Left ventricle myocardium superior (tissue), 1 donor: ENCODE measurements at places on chromosomes 12 and 14.

DNA sequence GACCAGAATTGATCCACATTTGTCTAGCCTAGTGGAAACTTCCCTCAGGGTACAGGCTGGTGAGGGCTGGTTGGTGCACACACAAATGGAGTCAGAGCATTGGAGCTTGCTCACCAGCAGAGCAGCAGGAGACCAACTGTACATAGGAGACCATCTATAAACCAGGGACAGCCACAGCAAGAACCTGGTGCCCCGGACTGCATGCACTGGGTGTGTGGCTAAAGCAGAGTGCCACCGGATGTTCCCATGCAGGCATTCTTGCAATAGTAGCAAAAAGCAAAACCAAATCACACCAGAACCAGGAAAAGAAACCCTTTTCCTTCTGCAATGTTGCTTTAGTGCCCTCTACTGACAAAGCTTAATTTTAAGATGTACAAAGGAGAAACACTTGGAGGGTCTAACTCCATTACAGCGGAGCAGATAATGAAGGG, 136.4 kb downstream of the MDGA2 start:
- DNase-seq: no peak

GRCh38 chr12:63307849-63308248, 156.8 kb upstream of the AVPR1A start:
- no peak for DNase-seq

- DNase-seq: no peak
Measured at GRCh38 chr12:29212682-29213403, 63.8 kb downstream of the FAR2 start.

GRCh38 chr12:13208533-13209435, 12.3 kb downstream of the EMP1 start:
- DNase-seq: no peak

DNA sequence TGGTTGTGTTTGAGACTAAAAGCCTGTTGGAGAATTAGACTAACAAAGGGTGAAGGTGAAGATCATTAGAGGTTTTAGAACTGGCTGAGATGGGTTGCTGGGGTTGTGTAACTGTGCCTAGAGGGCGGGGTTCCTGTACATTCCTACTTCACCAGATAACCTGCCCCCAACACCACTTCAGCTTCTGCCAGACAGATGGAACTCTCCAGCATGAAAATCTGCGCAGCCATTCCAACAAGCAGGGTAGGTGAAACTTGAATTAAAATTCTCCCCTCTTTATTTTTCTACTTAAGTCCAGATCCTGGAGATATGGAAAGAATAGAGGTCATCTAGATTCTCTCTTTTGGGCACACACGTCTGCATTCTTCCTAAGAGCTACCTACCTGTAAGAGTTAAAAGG, 6.0 kb downstream of the FOXG1 start:
- DNase-seq: no peak

DNA sequence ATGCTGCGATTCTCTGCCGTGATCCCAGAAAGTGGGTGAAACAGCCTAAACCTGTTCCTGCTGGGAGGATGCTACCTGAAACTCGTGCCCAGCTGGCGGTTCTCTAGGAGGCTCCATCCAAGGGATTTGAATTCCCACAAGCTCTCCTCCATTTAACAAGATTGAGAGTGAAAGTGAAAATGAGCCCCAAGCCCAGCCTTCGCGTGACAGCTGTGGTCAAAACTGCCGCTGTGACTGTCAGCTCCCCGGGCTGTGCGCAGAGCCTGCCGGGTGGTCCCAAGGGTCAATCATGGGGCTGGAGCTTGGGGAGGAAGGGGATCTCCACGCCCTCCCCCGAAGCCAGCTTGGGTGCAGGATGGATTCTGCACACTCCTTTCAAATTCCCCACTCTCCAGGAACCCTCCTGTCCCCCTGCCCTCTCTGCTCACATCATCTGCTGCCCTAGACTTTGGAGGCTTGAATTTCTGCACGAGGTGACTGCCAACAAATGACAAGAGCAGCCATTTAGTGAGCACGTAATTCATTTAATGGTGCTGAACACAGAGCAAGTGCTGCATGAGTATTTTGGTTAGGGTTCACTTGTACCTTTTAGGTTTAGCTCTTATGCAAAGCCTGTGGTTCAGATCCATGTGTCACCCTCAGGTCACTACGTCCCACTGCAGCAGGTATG, 5.3 kb downstream of the ASB2 start:
- DNase-seq: no peak

- no peak for DNase-seq
Measured at GRCh38 chr14:23132970-23133369, 13.9 kb upstream of the CEBPE start.

DNA sequence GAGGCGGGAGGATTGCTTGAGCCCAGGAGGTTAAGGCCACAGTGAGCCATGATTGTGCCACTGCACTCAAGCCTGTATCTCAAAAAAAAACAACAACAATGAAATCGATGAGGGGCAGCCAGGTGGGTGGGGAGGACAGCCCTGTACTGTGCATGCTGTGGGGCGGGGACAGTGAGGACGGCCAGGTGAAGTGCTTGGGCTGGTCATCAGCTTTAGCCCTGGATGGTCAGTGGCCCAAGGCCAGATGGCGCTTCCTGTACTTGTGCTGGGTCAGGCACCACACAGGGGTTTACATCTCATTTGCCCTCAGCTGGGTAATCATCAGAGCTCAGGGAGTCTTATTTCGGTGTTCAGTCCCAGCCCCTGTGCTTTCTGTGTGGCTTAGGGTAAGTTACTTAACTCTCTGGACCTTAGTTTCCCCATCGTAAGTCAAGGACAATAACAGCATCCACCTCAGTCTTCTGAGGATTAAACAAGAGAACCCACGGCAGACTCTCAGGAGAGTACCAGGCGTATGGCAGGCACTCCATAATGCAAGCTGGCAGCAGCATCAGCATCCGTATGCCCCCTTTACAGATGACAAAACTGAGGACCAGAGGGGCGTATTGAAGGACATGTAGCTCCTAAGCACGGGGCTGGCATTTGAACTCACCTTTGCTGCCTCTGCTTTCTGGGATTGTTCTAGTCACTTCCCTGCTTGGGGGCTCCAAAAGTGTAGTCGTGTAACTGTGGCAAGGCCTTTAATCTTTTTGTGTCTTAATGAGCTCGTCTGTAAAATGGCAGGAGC, 71.9 kb downstream of the SLC25A47 start:
- DNase-seq: no peak

DNA sequence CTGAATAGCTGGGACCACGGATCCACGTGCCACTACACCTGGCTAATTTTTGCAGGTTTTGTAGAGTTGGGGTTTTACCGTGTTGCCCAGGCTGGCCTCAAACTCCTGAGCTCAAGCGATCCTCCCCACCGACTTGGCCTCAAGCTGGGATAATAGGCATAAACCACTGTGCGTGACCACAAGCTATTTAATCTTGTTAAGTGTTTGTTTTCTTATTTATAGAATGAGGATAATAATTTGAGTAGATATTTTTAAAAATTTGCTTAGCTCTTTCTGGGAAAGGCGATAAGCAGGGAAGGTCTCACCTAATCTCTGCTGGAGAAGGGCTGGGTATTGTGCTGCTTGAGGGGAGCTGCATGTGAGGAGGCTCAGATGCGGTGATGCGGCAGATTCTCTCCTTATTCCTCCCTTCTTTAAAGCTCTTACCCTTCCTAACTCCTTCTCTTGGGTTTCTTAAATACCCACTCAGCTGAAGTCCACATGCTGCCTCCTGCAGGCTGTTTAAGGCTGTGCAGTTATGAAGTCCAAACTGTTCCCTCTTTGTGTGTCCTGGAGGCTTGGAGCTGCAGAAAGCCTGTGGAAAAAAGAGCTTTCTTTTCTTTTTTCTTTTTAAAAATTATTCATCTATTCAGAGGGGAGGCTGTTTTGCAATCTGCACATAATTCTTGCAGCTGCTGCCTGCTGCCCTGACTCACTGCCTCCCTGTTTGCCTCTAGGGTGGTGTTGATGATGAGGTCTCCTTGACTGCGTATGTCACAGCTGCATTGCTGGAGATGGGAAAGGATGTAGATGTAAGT, 37.9 kb downstream of the A2ML1 start:
- peak; percentile 35 for DNase-seq

DNA sequence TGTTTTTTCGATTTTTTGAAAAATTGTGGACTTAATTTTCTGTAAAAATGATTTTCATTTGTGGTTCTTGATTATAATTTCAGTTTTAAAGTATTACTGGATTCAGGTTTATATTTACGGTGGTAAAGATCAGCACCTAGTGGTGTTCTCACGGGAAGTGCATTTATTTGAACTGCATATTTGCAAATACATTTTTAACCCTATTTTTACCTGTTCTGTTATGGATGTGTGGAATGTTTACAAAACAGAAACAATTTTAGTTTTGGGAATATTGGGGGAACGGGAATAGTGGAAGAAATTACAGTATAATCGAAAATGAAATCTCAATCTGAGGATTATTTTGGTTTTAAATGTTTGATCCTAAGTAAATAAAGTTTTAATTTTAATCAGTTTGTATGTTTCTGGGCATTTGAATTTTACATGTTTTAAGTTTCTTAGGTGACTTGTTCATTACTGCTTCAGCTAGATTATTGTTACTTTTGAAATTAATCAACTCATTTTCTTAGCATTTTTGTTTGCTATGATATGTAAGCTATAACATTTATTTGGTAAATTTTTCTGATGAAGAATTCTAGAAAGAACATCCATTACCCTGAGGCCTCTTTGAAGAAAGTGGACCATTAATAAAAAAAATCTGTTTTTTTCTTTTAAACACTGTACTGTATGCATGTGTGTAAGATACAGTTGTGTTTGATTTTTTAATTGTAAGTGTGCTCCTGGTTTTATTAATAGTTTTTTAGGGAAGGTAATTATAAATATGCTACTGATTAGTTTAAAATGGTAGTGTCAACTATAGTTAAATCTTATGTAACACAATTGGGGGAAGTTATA, 942 bp downstream of the ATF7IP start:
- DNase-seq: no peak

DNA sequence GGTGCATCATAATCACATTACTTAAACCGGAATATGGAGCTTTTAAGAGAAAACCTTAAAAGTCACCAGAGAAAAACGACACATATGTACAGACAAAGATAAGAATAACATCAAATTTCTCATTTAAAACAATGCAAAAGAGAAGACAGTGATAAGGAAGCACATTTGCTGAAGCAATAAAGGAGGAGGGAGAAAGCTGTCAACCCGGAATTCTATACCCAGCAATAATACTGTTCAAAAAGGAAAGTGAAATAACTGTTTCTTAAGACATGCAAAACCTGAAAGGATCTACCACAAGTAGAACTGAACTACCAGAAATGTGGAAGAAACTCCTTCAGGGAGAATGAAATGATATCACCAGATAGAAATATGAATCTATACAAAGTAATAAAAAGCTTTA, 15.4 kb downstream of the SLC6A13 start:
- no peak for DNase-seq

DNA sequence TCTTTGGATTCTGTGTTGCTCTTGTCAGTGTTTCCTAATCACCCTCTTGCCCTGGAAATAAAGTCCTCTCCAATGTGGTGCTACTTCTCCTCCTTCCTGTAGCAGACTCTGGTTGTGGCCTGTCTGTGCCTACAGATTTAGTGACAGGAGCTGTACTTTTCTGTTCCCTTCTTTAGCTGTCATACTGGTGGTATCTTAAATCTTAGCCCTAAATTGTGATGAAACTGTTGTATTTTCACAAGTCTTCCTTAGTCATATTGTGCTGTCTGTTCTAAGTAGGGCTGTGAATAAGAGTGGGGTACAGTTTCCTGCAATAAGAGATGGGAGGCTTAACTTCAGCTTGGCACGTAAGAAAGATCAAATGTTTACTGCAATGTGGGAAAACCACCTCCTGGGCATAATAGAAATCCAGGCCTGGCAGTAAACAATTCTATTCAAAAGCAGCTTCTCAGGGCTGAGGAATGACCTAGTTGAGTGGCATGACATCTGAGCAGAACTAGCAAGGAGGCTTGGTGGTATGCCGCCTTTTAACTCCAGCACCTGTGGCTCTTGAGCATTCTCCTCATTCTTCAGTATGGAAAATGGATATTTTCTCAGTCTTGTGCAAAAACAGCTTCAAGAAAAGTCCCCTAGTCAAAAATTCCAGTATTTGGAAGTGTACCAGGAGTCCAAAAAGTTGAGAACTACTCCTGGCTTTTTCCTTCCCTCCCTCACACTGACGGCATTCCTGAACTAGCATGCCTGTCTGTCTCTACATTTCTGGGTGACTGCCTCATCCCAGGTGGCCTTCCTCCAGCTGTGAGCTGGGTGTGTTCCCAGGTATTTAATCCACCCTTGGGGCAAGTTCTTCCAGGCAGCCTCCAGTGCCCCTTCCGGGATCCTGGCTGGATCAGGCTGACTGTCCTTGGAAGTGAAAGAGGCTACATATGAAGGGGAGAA, 19.5 kb downstream of the ANO6 start:
- DNase-seq: no peak

DNA sequence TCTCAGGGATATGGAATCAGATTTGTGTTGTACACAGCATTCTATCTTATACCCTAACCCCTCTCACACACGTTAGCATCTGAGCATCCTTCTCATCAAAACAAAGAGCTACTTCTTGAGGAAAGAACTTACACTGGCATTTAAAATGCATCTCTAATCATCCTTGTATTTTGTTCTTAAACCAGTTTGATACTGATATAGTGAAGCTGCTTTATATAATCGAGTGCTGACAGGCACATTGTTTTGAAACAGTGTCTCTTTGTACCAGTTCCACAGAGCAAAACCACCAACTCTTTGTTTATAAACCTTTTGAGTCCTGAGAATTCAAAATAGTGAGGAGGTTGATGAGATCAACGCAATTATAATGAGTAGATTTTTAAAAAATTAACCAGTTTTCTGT, 8.8 kb downstream of the GPR33 start:
- DNase-seq: no peak

DNA sequence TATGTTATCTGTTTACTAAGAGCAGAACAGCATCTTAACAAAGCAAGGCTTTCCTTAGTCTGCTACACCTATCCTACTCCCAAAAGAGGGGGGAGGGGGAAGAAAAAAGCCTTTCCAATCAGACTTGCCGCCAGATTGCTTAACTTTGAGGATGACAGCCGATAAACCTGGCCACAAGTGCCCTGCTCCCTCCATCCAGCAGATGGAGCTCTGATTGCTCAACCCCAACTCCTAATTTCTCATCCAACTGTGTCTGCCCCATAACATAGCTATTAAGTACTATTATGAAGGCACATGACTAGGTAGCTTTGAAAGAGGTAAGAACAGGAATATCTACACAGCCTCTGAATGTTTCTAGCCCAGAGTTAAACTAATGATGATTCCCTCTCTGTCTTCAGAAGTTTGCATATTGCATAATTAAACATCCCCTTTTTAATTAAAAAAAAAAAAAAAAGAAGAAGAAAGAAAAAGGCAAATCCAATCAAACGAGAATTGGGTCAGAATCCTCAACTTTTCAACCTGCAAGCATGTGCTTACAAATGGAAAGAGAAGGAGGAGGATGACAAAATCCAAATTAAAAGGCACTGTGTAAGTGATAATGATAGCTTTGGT, 247.4 kb downstream of the GALC start:
- DNase-seq: no peak

GRCh38 chr14:43591776-43592175, 915.3 kb downstream of the FSCB start:
- no peak for DNase-seq

- DNase-seq: peak; percentile 31
Measured at GRCh38 chr12:46915082-46915481, 89.3 kb upstream of the SLC38A4 start.
